Foreskin keratinocyte (primary cell): ENCODE measurements at places on chromosomes 1 and 21. TPM values are rescaled to one million over a fixed set of nuclear protein-coding genes. Genes with fewer than 3 reads are reported as not detected.
A peak's percentile ranks its signal among the peaks of the same experiment; 100 is the strongest.

The OXCT2 gene
- 0.26 and 0.44 TPM in 2 replicates for polyA plus RNA-seq

The ITGB2 gene
- 5.0 and 5.2 TPM in 2 replicates for polyA plus RNA-seq

The PIP5K1A gene
- polyA plus RNA-seq, result 22.1 and 30.8 TPM in 2 replicates

DNA sequence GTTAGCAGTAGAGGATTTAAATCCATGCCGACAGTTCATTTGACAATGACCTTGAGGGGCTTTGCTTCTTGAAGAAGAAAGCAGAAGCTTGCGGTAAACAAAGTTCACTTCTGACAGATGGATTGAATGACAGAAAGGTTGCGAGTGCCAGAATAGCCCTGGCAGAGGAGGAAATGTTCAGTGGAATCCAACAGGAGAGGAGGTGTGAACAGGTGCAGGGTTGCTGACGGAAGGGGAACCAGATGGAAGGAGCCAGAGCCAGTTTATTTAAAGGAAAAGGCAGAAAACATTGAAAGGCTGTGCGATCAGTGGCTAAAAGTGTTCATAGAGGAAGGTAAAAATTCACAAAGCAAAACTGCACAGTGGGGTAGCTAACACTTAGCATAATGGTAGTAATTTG is 141.0 kb downstream of the SDCCAG8 start:
- DNase-seq, result no peak

The NPPA gene
- polyA plus RNA-seq, result not detected in 2 replicates

GRCh38 chr1:54606096-54606989 is 17.0 kb downstream of the FAM151A start:
- DNase-seq, result no peak

The CFH gene
- 0.18 and 0.77 TPM in 2 replicates for polyA plus RNA-seq

DNA sequence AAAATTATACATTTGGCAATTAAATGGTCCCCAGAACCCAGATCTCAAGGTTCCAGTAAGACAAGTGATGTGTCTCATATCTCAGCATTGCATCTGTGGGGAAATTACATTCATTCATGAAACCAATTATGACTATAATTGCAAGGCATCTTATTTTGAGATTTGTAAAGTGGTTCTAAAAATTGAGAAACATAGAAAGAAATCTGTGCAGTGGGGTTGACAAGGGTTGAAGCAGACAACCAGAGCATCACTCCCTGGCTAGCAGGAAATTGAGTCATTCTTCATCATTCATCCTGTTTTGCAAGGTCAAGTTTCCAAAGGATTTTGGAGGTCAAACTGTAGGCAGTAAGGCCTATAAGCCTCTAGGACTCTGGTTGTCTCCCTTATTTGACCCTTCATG is 25.1 kb upstream of the MROH9 start:
- peak; percentile 25 for DNase-seq

GRCh38 chr1:201884425-201884824 is 4.3 kb upstream of the SHISA4 start:
- no peak for DNase-seq

DNA sequence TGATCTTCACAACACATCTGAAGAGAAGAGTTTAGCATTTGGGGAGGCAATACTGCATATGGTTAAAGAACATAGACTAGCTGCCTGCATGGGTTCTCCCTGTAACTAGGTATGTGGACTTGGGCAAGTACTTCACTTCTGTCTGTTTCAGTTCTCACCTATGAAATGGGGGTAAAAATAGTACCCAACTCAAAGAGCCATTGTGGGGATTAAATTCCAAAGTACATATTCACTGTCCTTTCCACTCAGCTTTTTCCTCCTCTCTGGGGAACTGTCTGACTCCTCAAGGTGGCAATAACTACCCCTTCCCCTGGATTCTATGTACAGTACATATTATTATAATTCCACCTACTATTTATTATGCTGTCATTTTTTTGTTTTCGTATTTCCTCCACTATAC is 44.7 kb downstream of the USP24 start:
- no peak for DNase-seq

The RBM11 gene
- 0.29 and 0.35 TPM in 2 replicates for polyA plus RNA-seq

The REN gene
- 0.06 and 0.10 TPM in 2 replicates for polyA plus RNA-seq

GRCh38 chr1:18739897-18740296 is 109.3 kb downstream of the PAX7 start:
- DNase-seq, result no peak

GRCh38 chr1:61237659-61238358 is 155.4 kb downstream of the NFIA start:
- DNase-seq, result no peak

The HJV gene
- not detected in 2 replicates for polyA plus RNA-seq

DNA sequence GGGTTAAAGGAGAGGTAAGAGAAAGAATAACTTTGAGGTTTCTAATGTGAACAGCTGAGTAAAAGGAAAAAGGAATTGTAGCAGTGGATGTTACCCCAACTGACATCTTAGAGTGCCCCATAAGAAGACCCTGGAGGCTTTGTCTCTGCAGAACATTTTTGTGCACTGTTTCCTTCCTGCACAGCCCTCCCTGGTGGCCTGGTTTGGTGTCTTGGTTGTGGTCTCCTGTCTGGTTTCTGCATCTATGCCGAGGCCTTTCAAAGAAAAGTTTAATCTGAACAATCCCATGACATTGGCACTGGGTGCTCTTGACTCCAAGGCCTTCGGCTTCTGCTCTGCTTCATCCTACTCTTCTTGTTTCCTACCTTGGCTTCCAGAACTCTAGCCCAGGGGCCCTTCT is 57.8 kb downstream of the RHOU start:
- DNase-seq, result no peak

The RAB3B gene
- 2.7 and 4.0 TPM in 2 replicates for polyA plus RNA-seq

- no peak for DNase-seq
Observed at GRCh38 chr1:115056395-115056798, 26.8 kb downstream of the TSHB start.

The CFAP57 gene
- 0.28 and 0.81 TPM in 2 replicates for polyA plus RNA-seq

The FCGR3A gene
- not detected in 2 replicates for polyA plus RNA-seq

The RBBP4 gene
- polyA plus RNA-seq, result 44.9 and 51.5 TPM in 2 replicates
